ENCODE measurements at places on chromosomes 6 and 20.

DNA sequence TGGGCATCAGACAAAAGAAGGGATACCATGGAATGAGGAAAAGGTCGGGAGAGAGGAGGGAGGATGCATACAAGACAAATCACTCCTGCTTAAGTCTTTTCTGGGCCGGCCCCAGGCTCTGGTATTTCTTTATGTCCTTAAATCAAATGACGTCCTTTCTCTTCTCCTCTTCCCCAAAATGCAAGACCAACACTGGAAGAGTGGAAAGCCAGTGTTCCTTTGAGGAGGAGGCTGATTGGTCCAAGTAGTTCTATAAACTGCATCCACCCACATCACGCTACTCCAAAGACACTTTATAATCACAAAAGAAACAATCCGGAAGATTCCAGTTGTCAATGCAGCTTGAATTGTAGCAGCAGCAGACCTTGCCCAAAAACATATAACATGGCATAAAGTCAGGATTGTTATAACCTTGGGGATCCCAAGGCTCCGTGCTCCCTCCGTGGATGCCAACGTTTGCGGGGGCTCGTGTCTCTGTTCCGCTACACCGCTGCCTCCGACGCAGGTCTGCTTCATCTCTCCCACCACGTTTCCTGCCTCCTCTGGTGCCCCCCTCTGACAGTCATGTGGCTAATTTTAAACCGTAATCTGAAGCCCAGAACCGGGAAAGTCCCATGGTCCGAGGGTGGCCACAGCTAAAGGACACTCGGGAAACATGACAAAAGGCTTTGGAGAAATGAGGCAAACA, 47.1 kb downstream of the MCUR1 start:
- peak; percentile 35 for DNase-seq

GRCh38 chr6:37130704-37131103, 39.2 kb upstream of the PIM1 start:
- no peak for DNase-seq

DNA sequence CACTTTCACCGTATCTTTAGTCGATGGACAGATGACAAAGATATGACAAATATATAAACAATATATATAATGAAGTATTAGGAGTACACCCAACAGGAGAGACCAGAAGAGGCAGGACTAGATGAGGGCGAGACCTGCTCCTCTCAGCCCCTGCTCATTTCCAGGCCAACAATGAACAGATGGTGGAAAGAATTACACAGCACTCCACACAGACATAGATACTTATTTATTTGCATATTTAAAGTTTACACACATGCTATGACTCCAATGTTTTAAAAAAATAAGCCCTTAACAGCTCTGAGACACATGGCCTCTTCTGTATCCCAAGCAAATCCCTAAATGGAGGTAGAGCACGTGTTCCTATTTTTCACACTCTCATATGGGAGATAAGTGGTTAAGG, 10.4 kb downstream of the FAM210B start:
- DNase-seq, result no peak

DNA sequence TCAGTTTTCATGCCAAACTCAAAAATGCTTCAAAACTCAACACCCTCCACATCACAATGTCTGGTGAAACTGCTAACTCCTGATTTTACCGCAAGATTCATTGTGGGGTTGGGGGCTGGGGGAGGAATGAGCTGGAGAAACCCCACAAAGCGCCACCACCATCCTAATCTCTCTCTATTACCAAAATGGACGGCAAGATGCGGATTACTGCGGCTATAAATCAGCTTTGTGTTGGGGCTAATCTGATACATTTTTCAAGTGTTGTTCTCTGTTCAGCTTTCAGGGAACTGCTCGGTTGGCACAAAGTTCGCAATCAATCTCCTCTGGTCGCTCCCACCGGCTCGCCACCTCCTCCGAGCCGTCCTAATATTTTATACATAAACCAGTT, 83.7 kb downstream of the TMEM242 start:
- no peak for DNase-seq

GRCh38 chr6:116012471-116012949, 48.2 kb downstream of the FRK start:
- no peak for DNase-seq

- no peak for DNase-seq
Measured at GRCh38 chr6:11042750-11043377, 1.2 kb downstream of the ELOVL2 start.

DNA sequence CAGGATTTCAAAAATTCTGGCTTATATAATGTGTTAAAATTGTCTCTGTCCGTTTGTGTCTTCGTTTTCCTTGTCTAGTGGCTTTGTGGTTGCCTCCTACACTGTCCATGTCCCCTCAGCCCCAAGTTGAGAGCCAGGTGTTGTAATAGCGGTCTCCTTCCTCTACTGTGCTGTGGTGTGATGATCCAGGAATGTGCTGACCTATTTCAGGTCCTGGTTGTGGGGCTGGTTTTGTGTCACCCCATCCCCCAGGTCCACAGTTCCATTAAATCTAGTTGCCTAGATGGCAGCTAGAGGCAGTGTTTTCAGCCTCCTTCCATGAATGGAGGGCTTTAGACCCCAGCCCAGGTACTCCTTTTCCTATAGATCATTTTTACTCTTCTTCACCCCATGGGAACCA, 128.7 kb downstream of the DNAH8 start:
- DNase-seq, result no peak

DNA sequence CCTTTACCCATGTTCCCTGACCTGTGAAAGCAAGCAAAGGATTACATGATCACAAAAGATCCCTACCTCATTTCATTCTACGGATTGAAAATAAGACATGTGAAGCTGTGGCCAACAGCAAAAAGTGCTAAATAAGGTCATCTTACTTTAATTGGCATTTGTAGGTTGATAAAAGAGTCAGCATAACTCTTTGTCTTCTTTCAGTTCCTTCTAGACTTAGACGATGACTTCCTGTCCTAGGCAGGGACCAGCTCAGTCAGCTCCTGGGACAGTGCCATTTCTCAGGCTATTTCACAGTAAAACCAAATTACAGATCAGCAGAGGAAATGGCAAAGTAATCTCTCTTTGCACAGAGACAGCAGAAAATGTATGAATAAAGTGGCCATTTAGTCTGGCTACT, 480.7 kb downstream of the RFPL4B start:
- peak; percentile 30 for DNase-seq

DNA sequence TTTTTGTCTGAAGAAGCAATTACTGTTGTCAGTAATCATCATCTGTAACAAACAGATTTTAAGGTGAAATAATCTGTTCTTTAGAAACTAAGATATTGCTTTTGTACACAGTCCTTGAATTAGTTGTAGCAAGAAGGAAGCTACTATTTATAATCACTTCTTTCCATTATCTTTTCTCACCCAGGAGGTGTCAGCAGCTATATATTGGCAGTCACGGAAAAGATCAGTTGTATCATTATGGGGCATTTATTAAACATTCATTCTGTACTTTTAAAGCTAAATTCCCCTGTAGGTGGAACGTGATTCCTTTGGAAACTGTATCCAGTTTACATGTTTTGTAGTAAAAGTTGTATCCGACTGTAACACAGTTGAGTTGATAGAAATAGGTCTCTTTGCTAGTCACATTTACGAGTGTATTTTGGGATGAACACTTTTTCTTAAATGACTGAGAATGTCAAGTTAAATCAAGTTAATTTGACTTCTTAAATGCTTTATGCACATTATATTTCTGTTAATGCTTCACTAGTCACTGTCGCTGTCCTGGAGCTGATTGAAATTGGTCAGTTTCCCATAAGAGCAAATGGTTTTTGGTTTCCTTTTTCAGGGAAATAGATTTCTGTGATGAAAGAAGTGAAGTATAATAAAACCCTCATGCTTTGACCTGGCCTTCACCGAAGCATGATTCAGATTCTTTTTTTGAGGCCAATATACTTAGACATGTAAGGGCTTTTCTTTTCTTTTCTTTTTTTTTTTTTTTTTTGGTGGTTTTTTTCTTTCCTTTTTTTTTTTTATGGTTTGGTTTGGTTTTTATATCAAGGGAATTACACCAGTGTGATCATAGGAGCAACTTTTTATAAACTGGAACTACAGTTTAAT, 5.1 kb downstream of the QKI start:
- no peak for DNase-seq

GRCh38 chr6:76866091-76866915, 597.0 kb downstream of the HTR1B start:
- DNase-seq, result no peak

DNA sequence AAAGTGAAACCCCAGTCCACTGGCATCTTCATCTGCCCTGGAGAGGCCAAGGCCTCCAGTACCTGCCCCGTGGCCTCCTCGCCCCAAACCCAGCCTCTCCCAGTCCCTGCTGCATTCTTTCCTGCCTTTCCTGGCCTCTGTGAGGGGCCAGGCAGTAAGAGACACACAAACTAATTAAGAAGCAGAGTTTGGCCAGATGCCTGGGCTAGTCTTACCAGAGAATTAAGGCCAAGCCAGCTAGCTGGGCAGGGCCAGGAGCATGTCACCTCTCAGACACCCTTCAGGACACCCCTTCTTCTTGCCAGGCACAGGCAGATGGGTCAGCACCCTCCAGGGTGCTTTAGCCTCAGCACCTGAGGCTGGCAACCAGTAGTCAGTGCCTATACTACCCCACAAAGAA, 2.4 kb downstream of the MDGA1 start:
- no peak for DNase-seq

DNA sequence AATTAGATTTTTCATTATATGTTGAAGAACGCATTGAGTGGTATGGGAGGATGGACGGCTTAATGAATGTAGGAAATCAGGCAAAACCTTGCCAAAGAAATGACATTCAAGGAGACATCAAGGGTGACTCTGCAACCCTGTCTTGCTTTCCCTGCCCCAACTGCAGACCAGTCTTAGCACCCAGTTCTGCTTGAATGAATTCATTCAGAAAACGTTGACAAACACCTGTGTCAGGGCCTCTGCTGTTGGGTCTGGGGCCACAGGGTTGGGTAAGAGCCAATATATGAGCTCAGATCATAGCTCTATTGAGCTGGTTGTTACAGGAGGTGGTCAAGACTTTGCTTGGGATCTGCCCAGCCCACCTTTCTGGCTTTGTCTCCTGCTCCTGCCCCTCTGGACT, 7.7 kb upstream of the ASXL1 start:
- DNase-seq, result no peak

DNA sequence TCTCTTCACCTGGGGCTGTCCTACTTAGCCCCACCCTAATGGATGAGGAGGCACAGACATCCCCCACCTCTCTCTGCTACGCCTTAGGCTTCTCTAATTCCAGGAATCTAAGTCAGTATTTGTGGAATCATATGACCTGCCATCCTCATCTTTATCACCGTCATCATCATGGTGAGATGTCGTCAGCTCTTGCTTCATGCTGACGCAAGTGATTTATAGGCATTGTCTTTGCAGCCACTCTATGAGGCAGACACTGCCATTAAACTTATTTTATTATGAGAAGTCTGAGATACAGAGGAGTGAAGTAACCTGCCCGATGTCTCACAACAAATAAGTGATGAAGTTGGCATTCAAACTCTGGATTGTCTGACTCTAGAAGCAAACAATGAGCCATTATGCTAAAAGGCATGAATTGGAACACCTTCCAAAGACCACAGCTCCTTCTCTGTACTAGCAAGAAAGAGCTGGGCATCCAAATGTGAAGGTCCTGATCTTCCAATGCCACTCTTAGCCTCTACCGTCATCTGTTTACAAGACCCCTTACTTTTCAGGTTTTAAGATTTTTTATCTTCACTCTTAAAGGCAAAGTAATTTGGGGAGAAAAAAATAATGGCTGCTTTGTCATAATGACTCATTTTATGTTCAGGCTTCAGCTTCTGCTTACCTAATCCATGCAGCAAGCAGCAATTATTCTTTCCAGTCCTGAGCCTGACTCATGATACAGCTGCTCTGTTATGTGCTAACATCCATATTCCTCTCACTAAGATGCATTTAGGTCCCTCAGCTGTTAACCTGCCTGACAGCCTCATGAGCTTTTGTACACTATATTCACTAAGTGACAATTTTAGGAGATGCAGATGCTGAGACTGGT, 113.7 kb upstream of the BCLAF1 start:
- DNase-seq, result no peak

GRCh38 chr20:16123623-16124022, 449.6 kb downstream of the KIF16B start:
- DNase-seq, result no peak

DNA sequence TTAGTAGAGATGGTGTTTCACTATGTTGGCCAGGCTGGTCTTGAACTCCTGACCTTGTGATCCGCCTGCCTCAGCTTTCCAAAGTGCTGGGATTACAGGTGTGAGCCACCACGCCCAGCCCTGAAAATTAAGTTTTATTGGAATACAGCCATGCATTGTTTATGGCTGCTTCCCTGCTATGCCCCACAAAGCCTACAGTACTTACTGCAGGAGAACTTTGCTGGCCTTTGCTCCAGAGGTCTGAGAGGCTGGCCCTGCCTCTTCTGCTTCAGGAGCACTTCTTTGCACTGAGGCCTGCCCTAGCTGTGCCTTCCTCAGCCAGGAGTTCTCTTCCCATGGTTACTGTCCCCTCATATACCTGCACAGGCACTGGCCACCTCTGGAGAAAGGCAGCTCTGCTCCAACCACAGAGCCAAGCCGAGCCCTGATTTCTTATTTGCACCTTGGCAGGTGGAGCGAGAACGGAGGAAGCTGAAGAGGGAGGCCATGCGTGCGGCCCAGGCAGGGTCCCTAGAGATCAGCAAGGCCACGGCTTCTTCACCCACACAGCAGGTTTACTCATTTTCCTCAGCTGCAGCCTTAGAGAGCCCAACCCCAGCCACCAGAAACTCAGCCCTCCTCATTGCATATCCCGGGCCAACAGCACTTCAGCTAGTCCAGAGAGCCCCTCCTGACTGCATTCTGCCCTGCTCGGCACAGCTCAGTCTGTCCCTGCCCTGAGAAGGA, 20.8 kb downstream of the C20orf173 start:
- no peak for DNase-seq

DNA sequence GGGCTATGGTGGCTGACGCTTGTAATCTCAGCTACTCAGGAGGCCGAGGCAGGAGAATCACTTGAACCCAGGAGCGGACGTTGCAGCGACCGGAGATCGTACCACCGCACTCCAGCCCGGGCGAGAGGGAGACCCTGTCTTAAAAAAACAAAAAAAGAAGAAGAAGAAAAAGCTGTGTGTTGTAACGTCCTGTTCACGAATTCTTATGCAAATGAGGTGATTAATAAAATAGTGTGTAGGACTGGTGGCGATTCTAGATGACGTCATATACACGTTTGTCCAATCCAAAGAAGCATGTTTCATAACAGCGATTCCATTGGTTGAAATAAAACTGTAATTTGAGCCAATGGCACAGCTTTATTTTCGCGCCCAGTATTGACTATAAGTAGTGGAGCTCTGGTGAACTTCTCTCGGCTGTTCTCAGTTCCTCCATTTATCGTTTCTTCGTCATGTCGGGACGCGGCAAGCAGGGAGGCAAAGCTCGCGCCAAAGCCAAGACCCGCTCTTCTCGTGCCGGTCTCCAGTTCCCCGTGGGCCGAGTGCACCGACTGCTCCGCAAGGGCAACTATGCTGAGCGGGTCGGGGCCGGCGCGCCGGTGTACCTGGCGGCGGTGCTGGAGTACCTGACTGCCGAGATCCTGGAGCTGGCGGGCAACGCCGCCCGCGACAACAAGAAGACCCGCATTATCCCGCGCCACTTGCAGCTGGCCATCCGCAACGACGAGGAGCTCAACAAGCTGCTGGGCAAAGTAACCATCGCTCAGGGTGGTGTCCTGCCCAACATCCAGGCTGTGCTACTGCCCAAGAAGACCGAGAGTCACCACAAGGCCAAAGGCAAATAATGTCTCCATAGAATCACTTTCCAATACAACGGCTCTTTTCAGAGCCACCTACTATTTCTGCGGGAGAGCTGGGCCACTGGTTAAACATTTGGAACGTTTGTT, 47.0 kb downstream of the OR2B2 start:
- DNase-seq, result peak; percentile 29

- DNase-seq, result peak; percentile 22
Measured at GRCh38 chr6:17311595-17312311, 30.6 kb downstream of the RBM24 start.
